ENCODE measurements at places on chromosomes 3 and 15. TPM values are rescaled to one million over a fixed set of nuclear protein-coding genes. Genes with fewer than 3 reads are reported as not detected.

Gene SEMA4B
- 27.8 TPM for total RNA-seq

Gene SENP8
- 2.0 TPM for total RNA-seq

Gene DUOX2
- total RNA-seq, result 34.2 TPM

Gene TF
- total RNA-seq, result 373 TPM

Gene SOX14
- total RNA-seq, result not detected

Gene GNB4
- 26.0 TPM for total RNA-seq

Gene FHIT
- total RNA-seq, result 13.0 TPM

Gene TTBK2
- 7.7 TPM for total RNA-seq

Gene CPNE9
- not detected for total RNA-seq

Gene RARRES1
- 73.1 TPM for total RNA-seq

Gene PLXNB1
- 74.5 TPM for total RNA-seq

Gene EMC7
- 63.2 TPM for total RNA-seq

Gene ROBO1
- 50.1 TPM for total RNA-seq

Gene ADAMTS9
- total RNA-seq, result 116 TPM

Gene CADPS
- total RNA-seq, result 6.6 TPM

Gene TLR9
- not detected for total RNA-seq

Gene LRRC34
- total RNA-seq, result 0.97 TPM

Gene GHSR
- not detected for total RNA-seq

Gene ANKRD34C
- not detected for total RNA-seq

Gene THSD4
- total RNA-seq, result 7.0 TPM

Gene ADGRG7
- total RNA-seq, result 34.1 TPM

Gene HRH1
- 2.9 TPM for total RNA-seq

Gene ARL14
- 13.2 TPM for total RNA-seq

Gene CYP1A2
- not detected for total RNA-seq

Gene CKMT1A
- total RNA-seq, result 3.3 TPM

Gene PTX3
- 23.7 TPM for total RNA-seq

Gene GOLGA8O
- total RNA-seq, result 0.73 TPM

Gene ARNT2
- 5.3 TPM for total RNA-seq

Gene SIDT1
- total RNA-seq, result 0.90 TPM

Gene RAF1
- 114 TPM for total RNA-seq

Gene STRA6
- 13.6 TPM for total RNA-seq

Gene OSTN
- total RNA-seq, result 11.3 TPM

Gene TNIK
- 15.0 TPM for total RNA-seq

Gene CHL1
- total RNA-seq, result 0.20 TPM

Gene C3orf85
- 33.4 TPM for total RNA-seq

Gene TEX55
- total RNA-seq, result not detected

Gene MEGF11
- total RNA-seq, result 0.07 TPM

Gene WWTR1
- total RNA-seq, result 55.8 TPM

Data from hepatocyte (in vitro differentiated cells).